LHCN-M2 (cell line): ENCODE measurements at places on chromosomes 1 and 21.
A peak's percentile ranks its signal among the peaks of the same experiment; 100 is the strongest.

GRCh38 chr1:42824481-42825035 lies 7.4 kb upstream of the SVBP start:
- DNase-seq = no peak

DNA sequence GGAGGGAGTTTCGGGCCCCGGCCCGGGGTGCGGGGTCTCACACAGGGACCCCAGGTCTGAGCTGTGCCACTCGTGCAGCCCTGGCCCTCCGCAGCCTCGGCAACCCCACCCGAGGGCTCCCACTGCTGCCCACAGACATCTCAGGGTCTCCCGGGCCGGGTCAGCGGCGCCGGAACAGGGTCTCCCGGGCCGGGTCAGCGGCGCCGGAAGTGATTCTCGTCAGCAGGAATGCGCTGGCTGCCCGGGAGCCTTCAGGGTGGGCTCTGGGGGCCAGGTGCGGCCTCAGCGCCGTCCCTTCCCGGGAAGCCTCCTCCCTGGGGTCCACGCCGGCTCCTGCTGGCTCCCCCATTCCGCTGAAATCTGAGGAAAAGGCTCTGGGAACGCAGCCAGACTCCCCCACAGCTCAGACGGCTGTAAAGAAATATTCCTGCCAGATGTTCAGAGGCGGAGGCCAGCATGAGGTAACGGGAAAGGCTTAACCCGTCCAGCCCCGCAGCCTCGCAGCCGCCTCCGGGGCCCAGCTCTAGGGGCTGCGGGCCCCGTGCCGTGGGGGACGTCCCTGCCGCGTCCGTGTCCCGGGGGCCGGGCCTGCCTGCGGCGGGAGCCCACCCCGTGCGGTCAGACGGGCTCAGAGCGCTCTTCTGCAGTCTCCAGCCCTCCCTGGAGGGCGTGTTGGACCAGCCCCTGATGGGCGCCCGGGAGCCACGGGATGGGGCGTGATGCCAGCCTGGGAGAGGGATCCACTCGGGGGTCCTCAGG lies 8.7 kb upstream of the COL6A1 start:
- peak; percentile 72 for DNase-seq

GRCh38 chr1:203322500-203323179 lies 17.3 kb downstream of the BTG2 start:
- peak; percentile 52 for DNase-seq

GRCh38 chr1:188065917-188066316 lies 1237.2 kb downstream of the PLA2G4A start:
- peak; percentile 34 for DNase-seq

- DNase-seq = no peak
Measured at GRCh38 chr1:205224736-205225135, 3.0 kb upstream of the TMCC2 start.

- DNase-seq = no peak
Measured at GRCh38 chr1:76279101-76279748, 204.7 kb downstream of the ST6GALNAC3 start.

DNA sequence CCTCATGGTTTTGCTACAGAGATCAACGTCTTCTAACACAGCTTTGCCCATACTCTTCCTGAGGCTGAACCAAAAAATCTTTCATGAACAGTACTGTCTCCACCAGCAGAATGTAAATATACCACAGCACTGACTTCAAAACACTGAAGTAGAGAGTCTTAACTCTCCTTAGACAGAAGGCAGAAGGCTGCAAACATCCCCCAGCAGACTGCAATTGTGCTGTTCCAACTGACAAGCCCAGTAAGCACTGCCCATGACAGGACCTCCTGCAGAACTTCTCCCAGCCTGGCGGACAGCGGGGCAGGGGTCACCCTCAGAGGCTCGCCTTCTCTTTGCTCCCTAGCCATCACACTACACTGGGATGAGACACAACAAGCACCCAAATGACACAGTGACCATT lies 218.7 kb downstream of the RERE start:
- DNase-seq = no peak

DNA sequence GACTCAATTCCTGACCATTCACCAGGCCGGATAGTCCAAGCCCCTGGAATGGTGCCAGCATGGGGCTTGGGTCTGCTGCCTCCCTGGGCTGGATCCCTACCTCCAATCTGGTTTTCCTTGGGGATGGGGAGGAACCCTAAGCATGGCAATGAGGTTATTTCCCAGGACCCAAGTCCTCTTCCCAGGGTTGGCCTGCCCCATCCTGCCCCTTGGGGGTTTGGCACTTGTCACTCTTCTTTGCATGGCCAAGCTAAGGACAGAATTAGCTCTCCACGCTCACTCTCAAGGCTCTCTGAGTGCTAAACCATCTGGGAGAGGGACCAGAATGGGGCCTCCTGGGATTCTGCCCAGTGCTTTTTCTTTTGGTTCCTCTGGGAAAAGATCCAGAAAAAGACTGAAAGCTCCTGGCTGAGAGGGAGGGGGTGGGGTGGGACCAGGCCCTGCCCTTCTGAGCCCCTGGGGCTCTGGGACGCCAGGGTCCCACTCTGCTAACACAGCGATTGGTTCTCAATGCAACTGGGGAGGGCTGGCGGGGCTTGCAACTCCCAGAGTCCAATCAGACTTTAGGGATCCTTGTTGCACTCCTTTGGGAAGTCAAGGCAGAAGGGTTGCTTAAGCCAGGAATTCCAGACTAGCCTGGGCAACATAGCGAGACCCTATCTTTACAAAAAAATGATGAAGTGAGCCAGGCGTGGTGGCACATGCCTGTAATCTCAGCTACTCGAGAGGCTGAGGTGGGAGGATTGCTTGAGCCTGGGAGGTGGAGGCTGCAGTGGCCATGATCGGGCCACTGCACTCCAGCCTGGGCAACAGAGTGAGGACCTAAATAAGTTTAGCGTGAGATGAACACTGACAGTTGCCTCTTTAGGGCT lies 52.7 kb downstream of the DHRS3 start:
- no peak for DNase-seq

GRCh38 chr1:167216809-167217208 lies 3.9 kb upstream of the POU2F1 start:
- no peak for DNase-seq

GRCh38 chr1:15870421-15870820 lies 22.9 kb downstream of the SPEN start:
- no peak for DNase-seq

- DNase-seq = no peak
Measured at GRCh38 chr1:165439330-165439729, 5.6 kb downstream of the RXRG start.

- DNase-seq = no peak
Measured at GRCh38 chr1:30525631-30525970, 197.8 kb downstream of the MATN1 start.

DNA sequence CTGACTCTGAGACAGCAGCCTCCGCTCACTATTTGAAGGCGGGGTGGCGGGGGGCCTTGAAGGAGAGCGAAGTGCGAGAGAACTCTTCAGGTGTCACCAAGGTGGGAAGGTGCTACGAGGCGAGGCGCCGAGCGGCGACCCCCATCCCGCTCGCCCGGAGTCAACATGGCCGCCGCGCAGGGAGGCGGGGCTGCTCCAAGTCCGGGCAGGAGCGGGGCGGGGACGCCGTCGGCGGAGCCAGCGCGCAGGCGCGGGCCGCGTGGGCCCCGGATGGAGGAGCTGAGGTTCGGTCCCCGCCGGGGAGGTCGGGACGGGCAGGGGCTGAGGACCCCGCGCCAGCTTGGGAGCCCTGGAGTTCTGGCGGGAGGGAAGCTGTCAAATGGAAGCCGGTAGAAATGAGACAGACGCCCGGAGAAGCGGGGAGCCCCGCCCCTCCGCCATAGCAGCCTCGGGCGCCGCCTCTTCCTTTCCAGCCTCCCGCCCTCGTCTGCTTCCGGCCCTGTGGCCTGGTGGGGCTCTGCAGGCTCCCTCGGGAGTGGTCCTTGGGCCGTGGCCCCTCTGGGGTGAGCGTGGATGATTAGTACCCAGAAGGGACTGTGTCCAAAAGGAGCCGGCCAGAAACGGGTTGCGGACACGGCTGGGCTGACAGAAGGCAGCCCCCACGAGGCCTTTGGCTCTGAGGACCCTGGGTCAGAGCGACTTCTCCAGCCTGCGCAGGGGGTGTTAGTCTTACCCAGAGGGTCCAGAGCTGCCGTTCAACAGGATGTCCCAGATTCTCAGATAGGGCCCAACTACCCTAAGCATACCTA lies at the start of gene PIGV:
Gene PIGV (plus strand): TSS at position 245 of the 809 bp plus-strand sequence. CDS start 2,866 bp downstream, outside the sequence.
- peak; percentile 75 for DNase-seq

GRCh38 chr1:6347641-6348487 lies 45.7 kb downstream of the ACOT7 start:
- DNase-seq = no peak

GRCh38 chr1:236904892-236905741 lies 99.1 kb downstream of the MT1HL1 start:
- peak; percentile 92 for DNase-seq

DNA sequence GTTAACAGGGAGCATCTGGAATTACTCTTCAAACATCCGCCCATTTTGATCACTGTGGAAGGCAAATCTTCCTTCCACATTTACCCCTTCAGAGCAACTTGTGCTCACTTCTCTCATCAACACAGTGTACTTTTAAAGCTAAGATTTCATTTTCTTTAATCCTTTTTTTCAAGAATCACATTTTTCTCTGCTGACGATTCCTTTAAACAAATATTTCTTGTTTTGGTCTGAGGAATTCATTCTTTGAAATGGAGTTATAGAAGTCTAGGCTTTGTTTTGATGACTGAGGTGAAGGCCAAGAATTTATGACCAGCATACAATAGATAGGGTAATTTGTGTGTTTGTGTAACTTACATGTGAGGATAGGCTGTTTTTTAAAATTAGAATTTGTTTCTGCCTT lies 25.6 kb downstream of the LRRC42 start:
- no peak for DNase-seq

GRCh38 chr1:232917053-232917452 lies 33.4 kb upstream of the NTPCR start:
- DNase-seq = no peak

DNA sequence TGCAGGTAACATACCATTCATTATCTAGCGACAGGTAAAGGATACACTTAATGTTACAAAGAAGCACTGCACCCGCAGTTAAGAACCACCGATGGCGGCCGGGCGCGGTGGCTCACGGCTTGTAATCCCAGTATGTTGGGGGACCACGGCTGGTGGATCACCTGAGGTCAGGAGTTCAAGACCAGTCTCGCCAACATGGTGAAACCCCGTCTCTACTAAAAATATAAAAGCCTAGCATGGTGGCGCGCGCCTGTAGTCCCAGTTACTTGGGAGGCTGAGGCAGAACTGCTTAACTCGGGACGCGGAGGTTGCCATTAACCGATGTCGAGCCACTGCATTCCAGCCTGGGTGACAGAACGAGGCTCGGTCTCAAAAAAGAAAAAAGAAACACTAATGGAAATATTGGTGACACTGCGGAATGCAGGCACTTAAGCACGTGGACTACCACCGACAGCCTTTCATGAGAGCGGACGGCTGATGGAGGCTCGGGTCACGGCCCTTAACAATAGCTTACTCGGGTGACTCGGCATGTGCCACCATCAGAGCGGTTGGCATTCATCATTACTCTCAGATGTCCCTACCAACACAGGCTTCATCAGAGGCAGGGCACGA lies 542 bp downstream of the GAS5 start:
- DNase-seq = no peak

- no peak for DNase-seq
Measured at GRCh38 chr1:215720126-215720525, 153.0 kb downstream of the KCTD3 start.

DNA sequence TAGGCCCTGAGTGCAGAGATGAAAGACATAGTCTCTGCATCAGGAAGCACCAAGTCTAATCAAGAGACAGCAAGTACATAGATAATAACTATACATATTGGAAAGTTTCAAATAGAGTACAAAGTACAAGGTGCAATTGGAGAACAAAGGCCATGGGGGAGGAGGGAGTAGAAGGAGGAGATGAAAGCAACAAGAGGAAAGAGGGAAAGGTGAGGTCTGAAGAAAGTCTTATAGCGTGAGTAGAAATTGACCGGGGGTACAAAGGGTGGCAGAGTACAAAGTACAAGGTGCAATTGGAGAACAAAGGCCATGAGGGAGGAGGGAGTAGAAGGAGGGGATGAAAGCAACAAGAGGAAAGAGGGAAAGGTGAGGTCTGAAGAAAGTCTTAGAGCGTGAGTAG lies 244.2 kb upstream of the JUN start:
- DNase-seq = no peak

GRCh38 chr1:220278991-220279390 lies 6.7 kb upstream of the RAB3GAP2 start:
- peak; percentile 2 for DNase-seq

GRCh38 chr21:42766739-42767560 lies 112.4 kb downstream of the WDR4 start:
- DNase-seq = no peak

DNA sequence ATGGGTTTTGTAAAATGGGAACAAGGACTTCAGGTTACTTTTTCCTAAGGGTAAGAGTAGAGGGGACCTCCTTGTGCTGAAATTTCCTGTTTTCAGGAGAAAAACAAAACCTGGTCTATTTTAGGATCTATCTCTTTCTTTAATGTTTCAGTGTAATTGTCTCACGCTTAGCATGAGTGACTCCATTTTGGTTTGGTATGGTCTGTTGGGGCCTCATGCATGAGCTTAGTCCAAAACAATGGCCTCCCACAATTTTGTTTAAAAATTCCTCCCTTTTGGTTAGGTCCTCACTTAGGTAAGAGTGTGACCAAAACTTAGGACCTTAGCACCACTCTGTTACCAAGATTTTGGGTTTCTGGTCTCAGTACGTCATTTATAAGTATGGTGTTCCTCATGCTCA lies 67.2 kb upstream of the TEKT2 start:
- DNase-seq = no peak

DNA sequence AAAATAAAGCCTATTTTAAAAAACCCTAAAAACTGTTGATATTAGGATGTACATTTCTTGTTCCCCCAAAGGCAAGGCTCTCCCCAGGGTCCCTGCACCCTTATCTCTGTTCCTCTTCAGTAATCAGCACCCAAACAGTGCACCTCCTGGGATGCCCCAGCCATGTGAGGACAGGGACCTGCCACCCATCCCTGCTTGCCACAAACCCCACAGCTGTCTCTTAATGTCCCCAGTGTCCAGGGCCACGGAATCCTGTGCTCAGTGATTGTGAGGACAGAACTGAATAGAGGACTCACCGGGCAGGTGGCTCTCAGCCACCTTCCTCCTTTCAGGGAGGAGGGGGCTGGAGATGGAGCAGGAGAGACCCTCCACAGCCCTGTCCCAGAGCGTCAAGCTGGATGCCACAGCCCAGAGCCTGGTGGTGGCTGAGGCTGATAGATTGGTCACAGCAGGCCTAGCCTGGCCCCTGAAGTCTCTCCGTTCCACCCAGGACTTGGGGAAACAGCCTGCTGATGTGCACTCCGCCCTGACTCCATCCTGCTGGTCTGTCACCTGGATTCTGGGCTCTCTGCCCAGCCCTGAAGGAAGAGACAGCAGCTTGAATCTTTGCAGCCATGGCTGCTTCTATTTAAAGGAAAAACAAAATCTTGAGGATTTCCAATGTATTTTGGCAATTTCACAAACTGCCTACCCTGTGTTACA lies 23.1 kb downstream of the RNF187 start:
- no peak for DNase-seq
